NCI-H774 (cell line): ENCODE measurements at places on chromosomes 12 and 14.

DNA sequence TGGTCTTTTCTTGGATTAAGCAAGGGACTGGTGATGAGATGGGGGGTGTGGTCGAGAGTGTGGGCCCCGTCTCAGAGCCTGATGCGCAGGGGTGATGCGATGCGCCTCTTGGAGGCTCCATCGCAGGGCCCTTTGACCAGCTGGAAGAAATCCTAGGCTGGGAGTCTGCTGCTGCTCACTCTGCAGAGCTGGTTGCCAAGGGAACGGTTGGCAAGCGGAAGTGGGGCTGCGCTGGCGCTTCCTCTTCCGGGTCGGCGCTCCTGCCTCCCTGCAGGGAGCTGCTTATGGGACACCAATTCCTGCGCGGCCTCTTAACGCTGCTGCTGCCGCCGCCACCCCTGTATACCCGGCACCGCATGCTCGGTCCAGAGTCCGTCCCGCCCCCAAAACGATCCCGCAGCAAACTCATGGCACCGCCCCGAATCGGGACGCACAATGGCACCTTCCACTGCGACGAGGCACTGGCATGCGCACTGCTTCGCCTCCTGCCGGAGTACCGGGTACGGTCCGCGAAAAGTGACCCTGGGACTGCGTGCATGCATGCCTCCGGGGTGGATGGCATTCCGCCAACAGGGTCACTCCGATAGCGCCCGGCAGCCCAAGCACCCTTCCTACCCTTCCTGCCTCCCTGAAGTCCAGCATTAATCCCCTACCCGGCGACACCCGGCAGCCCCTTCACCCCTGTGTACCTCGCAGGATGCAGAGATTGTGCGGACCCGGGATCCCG lies at the start of gene MYG1:
Gene MYG1 (plus strand): TSS at position 242 of the 727 bp plus-strand sequence. CDS start 43 bp downstream, at position 285.
- DNase-seq = peak; percentile 94

DNA sequence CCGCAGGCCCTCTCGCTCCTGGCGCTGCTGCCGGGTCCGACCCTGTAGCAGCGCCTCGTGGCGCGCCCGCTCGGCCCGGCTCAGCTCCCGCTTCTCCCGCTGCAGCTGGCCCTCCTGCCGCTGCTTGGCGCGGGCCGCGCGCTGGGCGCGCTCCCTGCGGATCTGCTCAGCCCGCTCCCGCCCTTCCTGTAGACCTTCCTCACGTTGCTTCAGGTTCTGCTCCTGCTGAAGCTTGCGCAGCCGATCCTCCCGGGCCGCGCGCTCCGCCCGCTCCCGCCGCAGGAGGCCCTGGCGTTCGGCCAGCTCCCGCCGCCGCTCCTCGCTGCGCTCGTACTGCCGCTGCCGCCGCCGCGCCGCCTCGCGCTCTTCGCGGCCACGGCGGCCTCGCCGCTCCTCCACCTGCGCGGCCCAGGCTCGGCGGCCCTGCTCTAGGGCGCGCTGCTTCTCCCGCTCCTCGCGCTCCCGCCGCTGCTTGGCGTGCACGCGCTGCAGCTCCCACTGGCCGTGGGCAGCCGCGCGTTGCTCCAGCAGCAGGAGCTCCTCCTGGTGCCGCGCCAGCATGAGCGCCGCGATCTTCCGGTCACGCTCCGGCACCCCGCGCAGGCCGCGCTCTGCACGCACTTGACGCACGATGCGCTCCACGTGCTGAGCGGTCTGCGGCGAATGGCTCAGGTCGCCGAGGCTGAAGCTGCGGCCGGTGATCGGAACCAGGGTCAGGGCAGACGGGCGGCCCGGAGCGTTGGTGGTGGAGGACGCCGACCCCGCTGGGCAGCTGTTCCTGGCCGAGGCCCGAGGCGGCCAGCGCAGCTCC lies 2.4 kb downstream of the CCDC177 start:
- peak; percentile 51 for DNase-seq

DNA sequence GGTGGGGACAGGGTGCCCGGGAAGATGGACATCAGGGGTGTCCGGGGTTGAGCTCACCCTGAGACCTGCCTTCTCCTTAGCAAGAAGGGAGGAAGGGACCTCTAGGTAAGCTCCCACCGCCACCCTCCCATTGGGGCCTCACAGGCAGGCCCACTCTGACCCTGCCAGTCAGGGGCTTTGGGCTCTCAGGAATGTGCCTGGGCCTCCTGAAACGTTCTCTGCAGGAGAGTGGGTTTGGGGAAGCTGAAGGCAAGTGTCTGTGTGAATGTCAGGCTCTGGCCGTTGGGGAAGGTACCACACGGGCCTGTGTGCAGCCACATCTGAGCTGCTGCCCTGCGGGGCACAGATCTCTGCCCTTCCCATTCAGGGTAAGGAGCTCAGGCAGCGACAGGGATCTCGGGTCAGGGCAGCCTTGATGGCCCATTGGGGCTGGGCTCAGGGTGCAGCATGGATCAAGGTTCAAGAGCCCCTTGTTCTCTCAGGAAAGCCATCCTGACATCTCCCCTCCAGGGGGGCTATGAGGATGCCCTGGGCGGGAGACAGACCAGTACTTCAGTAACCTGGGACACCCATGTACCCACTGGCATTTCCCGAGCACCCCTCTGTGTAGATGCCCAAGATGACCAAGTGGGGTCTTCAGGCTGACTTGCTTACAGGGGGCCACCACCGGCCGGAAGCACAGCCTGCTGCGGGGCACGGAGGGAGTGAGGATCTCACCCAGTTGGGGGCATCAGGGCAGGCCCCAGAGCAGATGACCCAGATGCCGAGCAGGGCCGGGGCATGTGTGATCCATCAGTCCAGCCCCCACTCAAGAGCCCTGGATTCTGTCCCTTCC lies 29.7 kb downstream of the FAM222A start:
- DNase-seq = no peak

DNA sequence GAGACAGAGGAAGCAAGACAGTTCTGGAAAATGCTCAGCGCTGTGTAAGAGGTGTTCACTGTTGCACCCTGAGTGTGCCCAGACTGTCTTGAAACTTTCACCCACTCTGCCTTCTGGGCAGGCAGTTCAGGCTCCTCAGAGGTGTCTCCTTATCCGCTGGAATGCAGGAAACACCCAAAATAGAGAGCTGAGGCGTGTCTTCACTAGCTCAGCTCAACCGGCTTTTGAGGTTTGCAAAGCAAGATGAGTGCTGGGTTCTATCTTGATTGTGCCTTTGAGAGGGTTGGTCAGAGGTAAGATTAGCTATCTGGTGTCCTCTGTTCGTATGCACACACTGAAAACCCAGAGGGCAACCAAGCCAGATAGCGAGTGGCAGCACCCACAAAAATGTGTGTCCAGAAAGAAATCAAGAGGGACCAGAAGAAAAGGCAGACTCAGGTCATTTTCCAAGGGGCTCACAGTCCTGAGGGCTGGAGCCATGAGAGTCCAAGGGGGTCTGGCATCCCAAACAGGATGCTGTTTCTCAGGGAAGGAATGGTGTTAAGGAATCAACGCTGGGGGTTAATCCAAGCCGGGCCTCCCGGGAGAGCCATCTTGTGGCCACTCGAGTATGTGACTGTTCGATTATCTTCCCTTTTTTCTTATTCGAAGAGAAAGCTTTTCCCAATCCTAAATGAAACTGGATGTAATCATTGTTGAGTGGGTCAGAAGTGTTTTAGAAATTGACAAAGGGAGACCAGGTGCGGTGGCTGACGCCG lies 47.1 kb downstream of the TBX3 start:
- DNase-seq = no peak

DNA sequence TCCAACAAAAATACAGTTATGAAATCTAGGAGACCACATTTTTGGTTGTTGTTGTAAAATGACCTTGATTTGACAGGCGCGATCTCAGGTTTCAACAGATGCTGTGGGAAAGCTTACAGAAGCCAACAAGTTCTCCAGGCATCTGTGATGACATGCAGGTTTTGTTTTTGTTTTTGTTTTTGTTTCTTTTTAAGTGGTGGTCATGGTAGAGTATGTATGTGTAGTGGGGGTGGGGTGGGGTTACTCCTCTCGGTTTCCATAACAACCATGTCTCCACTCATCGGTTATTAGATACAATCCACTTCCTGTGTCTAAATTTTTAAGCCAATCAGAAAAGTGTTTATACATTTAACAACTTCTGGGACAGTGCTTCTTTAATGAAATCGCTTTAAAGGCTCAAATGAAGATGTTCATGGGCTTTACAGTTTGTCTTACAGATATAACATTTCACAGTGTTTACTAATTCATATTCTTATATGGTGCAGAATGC lies 199.9 kb upstream of the FOXN3 start:
- no peak for DNase-seq

DNA sequence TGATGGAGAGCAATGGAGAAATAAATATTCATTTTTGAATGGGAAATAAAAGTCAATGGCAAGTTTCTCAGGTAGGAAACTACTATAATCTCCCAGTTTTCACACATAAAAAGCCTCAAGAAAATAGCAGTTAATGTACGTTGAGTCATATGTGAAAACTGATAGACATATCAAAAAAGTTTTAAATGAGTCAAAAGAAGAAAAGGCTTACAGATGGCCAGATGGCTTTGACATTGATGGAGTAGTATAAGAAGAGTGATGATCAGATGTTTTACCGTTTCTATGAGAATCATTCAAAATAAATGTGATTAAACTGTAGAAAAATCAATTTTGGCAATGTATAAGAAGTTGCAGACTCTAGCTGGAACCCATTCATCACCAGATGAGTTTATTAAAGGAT lies 97.8 kb downstream of the LLPH start:
- DNase-seq = no peak

GRCh38 chr14:29663281-29663801 lies 264.3 kb downstream of the PRKD1 start:
- DNase-seq = no peak

GRCh38 chr12:132105467-132105866 lies 38.7 kb downstream of the DDX51 start:
- no peak for DNase-seq

- no peak for DNase-seq
Measured at GRCh38 chr12:59675461-59675860, 79.6 kb downstream of the SLC16A7 start.

GRCh38 chr12:58916161-58916621 lies 4.1 kb downstream of the LRIG3 start:
- no peak for DNase-seq

DNA sequence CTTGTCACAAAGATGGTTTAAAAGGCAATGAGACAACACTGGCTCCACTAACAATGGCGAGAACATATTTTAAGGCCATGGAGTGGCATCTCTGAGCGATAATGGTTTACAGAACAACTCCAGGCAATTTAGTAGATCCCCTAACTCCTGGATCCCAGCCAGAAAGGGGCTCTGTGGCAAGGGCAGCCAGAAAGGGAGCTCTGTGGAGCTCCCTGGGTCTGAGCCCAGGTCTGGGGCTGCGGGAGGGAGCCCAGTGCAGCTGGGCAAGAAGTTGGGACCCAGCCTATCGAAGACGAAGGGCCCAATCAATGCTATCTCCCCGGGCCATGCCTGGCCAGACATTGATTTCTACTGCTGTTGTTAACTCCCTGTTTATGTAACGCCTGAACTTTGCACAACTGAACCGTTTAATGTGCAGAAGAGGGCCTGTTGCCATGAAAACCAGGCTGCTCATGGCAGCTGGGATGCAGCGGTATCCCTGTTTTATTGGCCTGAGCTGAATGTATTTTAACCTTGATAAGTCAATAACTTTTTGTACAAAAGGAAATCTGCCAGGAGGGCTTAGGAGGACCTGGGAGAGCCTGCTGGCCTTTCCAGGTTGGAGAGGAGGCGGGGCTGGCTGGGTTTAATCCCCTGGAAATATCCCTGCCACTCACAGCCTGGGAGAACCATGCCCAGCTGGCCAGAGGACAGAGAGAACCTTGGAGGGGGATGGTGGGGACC lies 6.7 kb upstream of the FAM222A start:
- no peak for DNase-seq

DNA sequence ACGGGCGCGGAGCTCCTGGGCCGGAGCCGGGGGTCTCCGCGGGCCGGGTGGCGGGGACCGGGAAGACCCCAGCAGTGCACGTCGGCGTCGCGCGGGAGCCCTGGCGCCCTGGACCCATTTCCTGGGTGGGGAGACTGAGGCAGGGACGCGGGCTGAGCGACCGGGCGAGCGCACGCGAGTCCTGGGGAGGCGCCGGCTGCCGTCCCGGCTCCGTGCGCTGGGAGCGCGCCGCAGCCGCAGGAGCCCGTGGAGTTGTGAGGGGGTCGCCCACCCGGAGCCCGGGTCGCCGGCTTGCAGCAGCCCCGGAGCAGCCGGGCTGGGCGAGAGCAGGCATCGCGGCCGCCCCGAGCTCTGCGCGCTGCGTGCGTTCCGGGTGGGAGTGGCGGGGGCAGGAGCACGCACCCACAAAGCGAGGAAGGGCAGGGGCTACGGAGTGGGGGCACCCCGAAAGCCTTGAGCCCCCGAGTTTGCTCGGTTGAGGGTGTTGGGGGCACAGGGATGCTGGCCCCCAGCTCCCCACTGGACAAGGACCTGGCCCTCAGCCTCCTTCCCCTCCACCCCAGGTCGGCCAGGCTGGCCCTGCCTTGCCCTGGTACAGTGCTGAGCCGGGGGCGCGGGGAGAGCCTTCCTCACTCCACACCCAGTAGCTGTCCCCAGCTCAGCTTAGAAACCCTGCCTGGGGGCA lies 620 bp downstream of the MMP17 start:
- DNase-seq = no peak

DNA sequence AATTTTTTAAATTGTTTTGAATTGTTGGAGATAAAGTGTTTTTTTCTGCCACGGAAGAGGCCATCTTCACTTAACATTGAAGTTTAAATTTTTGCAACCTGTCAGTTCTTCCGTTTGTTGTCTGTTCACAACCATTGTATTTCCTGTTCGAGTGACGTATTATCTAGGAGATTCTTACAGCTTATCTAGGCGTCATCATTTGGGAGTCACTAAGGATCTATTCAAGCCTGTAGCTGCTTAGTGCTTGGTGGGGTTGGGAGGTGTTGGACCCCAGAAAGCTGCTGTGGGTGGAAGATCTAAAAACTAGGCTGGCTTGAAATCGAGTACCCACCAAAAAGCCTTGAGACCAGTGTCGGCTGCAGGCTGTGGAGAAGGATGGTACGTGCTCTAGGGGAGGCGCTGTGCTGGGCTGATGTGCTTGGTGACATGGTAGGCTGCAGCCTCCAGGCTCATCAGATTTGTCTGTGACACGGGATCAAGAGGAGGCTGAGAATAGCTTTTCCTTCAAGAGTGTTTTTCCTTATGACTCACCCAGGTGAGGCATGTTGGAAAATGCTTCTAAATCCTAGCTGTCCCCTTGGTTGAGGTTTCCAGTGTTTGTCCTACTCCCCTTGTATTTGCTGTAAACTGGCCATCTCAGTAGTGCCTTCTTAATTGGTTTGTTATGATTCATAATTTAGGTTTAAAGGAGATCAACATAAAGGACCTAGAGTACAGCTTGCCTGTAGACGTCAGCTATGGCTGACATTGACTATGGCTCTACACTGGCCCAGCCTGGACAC lies 57.8 kb downstream of the ATG14 start:
- DNase-seq = no peak

DNA sequence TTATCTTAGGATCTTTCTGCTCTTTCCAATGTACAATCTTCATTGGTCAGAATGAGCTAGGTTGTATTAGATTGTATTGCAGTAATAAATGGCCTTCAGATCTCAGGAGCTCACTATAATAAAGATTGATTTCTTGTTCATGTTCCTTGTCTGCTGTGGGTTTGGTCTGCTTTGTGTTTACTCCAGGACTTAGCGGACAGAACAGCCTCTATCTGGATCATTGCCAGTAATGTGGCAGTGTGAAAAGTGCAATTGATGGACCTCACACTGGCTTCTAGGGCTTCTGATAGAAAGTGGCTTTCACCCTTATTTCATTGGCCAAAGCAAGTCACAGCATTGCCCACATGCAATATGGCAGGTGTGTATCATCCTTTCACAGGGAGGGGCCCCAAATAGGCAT lies 81.2 kb downstream of the BTG1 start:
- DNase-seq = peak; percentile 75

GRCh38 chr12:47903927-47904712 lies 674 bp downstream of the VDR start:
- DNase-seq = no peak
